ENCODE measurements at places on chromosomes 4 and X.

- no peak for DNase-seq
Observed at GRCh38 chr4:117984366-117984680, 50.0 kb upstream of the NDST3 start.

DNA sequence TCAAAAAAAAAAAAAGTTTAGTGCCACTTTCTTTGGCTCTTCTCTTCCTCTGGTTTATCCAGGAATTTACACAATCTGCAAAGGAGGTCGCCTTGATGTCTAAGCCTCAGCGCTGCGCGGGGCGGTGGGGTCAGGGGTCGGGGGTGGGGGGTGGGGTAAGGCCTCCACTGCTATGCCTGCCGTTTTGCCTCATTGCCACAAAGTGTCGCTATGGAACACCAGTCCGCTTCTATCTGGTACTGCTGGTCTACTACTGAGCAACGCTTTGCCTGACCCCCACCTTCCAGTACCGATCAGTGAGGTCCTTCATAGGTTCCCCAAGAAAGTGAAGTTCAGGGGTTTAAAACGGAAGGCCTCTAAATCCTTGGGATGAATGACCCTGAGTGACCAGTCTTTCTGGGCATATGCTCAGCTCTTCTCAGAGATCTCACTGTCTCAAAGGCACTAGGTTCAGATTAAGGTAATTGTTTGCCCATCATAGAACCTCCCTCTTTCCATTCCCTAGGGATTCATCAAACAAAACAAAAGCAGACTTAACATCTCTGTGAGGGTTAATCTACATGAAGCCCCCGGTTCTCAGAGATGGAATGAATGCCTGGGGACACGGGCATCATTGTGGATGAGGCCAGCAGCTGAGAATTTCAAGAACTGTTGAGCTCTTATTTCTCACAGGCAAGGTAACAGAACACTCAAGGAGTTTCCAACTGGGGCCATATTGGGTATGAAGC is 16.9 kb upstream of the TSR2 start:
- no peak for DNase-seq

DNA sequence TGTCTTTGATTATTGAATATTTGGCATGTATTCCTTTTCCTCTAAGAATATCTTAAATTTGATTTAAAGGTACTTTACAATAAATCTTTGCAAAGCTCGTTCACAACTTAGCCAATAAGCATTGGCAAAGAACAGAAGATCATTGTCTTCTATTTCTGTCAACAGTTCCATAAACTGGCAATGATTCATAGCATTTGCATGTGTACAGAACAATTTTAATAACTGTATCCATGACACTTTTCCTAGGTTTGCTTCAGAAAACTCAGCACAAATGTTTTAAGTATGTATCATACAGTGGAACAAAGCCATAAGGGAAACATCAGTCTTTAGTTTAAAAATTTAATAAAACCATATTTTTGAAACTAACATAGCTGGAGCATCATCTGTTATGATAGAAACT is 462.7 kb upstream of the RPS6KA3 start:
- DNase-seq: no peak

- DNase-seq: peak; percentile 22
Observed at GRCh38 chr4:92101737-92102172, 202.0 kb upstream of the GRID2 start.

DNA sequence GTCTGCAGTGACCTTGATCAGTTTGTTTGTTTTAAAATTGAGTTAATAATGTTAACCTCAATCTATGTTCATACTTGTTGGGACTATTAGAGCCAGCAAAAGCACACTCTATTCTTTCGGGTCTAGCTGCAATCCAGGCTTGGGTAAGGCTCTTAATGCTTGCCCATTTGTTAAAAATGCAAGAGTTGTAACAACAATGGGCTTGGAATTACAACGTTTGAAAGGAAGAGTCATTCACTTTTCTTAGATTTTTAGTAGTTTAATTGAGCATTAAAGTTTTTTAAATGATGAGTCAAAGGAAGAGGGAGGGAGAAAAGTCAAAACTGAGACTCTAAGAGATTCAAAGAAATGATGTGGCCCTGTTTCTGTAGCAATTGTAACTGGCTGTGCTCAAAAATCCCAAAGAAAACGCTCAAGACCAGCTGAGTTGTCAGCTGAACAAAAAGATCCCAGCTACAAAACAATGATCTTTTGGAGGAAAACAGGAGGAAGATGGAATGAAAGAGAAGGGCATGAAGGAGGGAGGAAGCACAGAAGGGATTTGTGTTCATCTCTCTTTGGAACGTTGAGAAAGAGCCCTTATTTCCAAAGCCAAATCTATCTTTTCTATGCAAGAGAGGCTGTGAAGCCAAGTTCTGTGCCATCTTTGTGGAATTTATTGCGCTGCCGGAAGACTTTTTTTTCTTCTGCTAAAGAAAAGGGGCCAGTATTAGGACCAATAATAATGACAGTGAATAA is 5.5 kb downstream of the SCD5 start:
- no peak for DNase-seq

- DNase-seq: no peak
Observed at GRCh38 chrX:26037367-26037766, 100.8 kb upstream of the MAGEB18 start.

- DNase-seq: no peak
Observed at GRCh38 chr4:184617600-184618196, 31.5 kb downstream of the CASP3 start.

- DNase-seq: no peak
Observed at GRCh38 chr4:74789518-74789917, 4.8 kb downstream of the BTC start.

DNA sequence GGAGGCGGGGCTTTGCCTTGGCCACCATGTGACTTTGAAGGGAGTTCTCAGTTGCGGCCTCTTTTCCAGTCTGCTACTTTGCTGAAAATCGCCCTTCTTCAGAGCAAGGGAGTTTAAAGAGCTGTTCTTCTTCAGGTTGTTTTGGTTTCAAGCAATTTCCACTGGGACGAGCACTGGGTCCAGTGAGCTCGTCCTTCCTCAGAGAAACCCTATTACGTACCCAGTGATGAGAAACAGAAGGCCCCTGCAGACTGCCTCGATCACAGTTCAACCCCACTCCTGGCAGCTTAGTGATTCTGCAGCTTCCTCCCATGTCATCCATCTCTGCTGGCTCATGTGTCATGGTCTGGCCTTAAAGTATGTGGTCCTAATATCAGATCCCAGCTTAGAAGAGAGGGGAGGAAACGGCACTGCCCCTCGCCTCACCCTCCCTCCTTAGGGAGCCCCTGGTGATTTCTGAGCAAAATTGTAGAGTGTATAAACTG is 7.8 kb upstream of the FAM149A start:
- no peak for DNase-seq

DNA sequence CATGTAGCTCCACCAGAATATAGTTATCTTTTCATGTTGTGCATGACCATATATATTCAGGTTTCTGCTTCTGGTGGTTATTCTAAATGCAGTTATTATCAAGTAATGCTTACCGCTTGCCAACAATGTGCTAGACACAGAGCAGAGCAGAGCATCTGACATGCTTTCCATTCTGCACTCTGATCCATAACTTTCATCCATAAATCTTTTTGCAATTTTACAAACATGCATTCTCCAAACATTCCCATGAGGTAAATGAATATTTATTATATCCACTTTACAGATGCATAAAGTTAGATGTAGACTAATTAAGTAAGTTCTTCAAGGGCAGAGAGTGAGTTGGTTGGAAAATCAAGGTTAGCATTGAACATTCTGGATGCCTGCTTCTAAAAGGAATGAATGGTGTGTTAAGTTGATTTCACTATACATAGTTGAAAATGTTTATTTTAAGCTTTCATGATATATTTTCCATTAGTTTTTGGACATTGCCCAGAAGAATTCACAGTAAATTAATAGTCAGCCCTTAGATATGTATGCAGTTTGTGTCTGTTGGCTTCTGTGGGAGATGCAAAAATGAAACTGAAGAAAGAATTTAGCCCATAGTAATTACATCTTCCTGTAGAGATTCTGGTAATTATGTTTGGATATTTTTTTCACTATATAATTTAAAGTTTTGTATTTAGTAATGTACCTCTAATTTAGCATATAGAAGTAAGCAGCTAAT is 867.8 kb downstream of the CCSER1 start:
- DNase-seq: no peak

GRCh38 chr4:118680808-118681207 is 4.4 kb upstream of the METTL14 start:
- DNase-seq: no peak

- DNase-seq: no peak
Observed at GRCh38 chrX:18194688-18195087, 26.0 kb downstream of the BEND2 start.

GRCh38 chr4:47031011-47031678 is at the start of gene GABRB1:
Gene GABRB1, plus strand, starts transcription at chr4:47031567.
- DNase-seq: peak; percentile 13

- DNase-seq: peak; percentile 42
Observed at GRCh38 chr4:13656569-13657405, 29.3 kb upstream of the BOD1L1 start.

DNA sequence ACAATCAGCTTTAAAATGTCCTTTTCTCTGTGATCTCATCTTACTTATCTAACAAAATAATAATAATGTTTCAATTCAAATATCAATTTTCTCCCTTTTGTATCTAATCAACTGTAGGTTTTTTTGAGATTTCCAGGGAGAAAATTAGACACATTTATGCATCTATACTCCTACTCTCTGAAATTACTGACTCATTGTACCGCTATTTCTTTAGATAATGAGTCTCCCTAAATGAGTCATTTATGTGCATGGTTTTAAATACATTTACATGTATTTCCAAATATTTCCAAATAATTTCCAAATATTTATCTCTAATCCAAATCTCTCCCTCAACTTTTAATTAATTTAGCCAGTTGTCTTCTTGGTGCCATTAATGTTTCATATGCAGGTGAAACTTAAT is 621.0 kb downstream of the TECRL start:
- no peak for DNase-seq

- DNase-seq: no peak
Observed at GRCh38 chr4:88008743-88009171, 1.3 kb downstream of the PKD2 start.

GRCh38 chrX:135213200-135213844 is 38.5 kb upstream of the ETDA start:
- DNase-seq: no peak

DNA sequence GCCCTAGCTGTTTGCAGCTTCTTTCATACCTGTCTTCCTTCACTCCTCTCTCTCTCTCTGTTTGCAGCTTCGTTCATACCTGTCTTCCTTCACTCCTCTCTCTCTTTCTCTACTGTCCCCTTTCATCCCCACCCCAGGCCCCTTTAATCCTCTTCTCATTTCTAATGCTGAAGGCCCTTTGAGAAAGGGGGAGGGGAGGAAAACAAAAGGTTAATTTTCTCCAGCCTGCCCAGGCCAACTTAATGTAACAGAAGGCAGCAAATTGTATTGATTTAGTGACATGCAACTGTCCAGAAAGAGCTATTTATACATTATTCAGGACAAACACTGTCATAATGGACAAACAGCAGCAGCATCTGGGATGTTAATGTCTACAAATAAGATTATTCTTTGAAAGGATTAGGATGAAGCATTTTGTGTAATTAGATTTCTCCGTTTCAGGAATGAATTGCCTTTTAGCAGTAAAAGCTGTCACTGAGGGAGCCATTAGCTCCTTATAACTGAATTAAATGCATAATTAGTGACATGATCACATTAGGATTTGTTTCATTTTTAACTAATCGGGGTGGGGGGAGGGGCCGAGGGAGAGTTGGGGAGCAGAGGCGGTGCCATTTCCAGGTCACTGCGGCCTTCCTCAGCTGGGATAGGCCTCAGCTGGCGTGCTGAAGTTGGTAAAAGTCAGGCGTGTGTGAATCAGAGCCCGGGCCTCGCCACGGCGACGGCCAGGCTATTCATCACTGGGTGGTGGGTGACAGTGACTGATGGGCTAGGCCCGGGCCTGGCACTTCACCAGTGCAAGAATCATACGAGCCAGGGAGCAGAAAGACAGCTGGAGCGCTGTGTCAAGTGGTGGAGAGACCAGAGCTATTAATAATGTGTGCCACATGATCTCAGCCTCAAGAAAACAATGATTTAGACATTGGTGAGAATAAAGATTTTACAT is 174.5 kb downstream of the NKX6-1 start:
- DNase-seq: no peak

DNA sequence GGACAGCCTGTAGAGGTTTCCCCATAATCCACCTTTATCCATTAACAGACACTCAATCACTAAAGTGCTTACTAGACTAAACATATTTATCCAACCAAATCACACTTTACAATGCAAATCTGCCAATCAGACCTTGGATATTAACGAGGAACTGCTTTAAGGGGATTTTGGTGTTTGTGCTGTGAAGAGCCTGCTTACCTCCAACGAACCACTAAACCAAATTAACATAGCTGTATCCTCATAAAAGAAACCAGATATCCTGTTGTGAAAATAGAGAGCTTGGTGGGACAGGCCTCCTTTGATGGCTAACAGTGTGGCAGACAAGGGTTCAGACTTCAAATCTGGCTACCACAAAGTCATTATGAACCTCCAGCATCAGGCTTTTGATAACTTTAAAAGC is 252.6 kb upstream of the HAND2 start:
- no peak for DNase-seq

- no peak for DNase-seq
Observed at GRCh38 chr4:81490403-81491160, 18.9 kb upstream of the RASGEF1B start.

GRCh38 chr4:152501846-152502536 is 33.9 kb downstream of the FBXW7 start:
- no peak for DNase-seq

Measured in epithelial cell of proximal tubule (primary cell).